Central memory CD8-positive, alpha-beta T cell (primary cell): ENCODE measurements at places on chromosomes 12 and 14.

GRCh38 chr14:74148705-74149104 is 63.9 kb downstream of the LIN52 start:
- DNase-seq: no peak

- no peak for DNase-seq
Observed at GRCh38 chr14:82354126-82354525, 820.5 kb upstream of the SEL1L start.

DNA sequence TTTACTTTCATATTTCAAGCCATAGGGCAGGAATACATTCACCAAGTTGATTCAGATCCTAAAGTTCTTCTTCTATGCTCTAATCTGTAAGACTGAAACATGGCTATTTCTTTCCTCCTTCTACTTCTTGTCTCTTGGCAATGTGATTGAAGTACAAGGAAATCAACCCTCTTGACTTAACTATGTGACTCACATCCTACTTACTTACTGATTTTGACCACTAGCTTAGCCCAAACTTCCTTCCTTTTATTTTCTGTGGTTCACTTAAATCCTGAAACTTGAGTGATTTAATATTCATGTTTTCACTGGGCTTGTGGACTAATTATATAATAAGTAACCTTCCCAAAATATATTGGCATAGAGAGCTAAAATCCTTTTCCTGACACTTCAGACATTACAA is 111.2 kb upstream of the NOVA1 start:
- no peak for DNase-seq

GRCh38 chr12:122336015-122336946 is 70.0 kb upstream of the VPS33A start:
- no peak for DNase-seq

DNA sequence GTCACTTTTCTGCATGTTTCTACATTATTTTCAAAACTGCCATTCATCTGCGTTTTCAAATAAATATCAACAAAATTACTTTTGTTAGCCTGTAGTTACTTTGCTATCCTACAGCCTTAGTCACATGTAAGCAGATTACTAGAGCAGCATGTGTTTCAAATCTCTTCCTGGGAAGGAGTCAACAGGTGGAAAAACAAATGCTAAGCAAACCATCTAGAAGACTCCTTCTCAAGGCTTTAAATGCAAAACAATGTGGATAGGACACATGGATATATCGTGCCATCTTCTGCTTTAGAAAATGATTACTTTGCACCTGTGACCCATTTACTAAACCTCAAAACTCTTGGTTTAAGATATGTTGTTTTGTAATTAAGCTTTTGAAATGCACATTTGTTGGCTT is 108.9 kb downstream of the SSPN start:
- DNase-seq: no peak

DNA sequence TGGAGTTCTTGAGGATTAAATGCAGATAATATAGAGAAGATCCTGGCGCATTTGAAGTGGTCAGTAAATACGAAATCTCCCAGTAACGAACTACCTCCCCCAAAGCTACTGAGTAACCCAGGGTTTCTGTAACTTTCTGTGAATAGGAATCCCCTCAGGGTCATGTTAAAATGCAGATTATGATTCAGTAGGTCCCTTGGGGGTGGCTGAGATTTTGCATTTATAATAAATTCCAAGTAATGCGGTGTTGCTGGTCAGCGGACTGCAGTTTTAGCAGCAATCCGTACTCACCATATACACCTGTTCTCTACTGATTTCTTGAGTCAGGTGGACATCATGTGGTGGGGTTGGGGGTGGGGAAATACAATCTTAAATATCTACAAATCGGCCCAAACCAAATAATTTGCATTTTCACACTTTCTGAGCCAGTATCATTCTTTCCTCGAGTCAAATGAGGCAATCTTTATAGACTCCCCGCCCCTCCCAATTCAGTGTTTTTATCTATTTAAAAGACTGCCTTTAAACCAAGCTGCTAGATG is 868 bp downstream of the SPATA7 start:
- DNase-seq: no peak
